ENCODE measurements at places on chromosomes 5 and 9. TPM values are rescaled to one million over a fixed set of nuclear protein-coding genes. Genes with fewer than 3 reads are reported as not detected.

The RASGEF1C gene
- not detected for total RNA-seq

The AGXT2 gene
- total RNA-seq, result not detected

The ADAMTS16 gene
- not detected for total RNA-seq

The ZCCHC7 gene
- total RNA-seq, result 20.9 TPM

- no peaks in the 10 kb centered on the region for H3K4me1 ChIP-seq
- no peak overlapping the region for H3K4me3 ChIP-seq
- DNase-seq, result no peak
- H3K27me3 ChIP-seq, result no peaks in the 10 kb centered on the region
- H3K36me3 ChIP-seq, result no peaks in the 10 kb centered on the region
Measured at GRCh38 chr9:116819116-116819515, 132.0 kb downstream of the TRIM32 start.

GRCh38 chr9:115673599-115673998, 480.0 kb upstream of the PAPPA start:
- H3K4me1 ChIP-seq, result no peaks in the 10 kb centered on the region
- no peak overlapping the region for H3K27ac ChIP-seq
- no peaks in the 10 kb centered on the region for H3K27me3 ChIP-seq
- DNase-seq, result no peak

- no peaks in the 10 kb centered on the region for H3K27me3 ChIP-seq
- H3K4me3 ChIP-seq, result no peak overlapping the region
- H3K4me1 ChIP-seq, result no peaks in the 10 kb centered on the region
- H3K27ac ChIP-seq, result no peak overlapping the region
Measured at GRCh38 chr9:74645007-74645639, 148.0 kb downstream of the RORB start.

DNA sequence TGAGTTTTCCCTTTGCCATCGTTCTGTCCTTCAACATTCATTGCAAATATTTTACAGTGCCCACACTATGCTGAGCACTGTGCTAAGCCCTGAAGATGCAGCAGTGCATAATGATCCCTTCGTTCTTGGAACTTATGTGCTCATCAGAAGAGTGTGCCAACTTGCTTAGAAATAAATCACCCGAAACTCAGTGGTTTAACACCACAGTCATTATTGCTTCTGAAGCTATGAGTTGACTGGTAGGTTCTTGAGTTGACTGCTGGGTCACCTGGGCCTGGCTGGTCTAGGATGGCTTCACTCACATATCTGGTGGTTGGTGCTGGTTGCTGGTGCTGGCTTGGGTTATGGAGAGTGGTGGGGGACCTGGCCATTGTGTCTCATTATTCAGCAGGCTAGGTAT, 20.9 kb downstream of the PCSK5 start:
- H3K36me3 ChIP-seq, result no peaks in the 10 kb centered on the region
- no peak overlapping the region for H3K27ac ChIP-seq
- H3K4me3 ChIP-seq, result no peak overlapping the region
- peaks cover 6% of the 10 kb centered on the region for H3K4me1 ChIP-seq

- no peak overlapping the region for H3K27ac ChIP-seq
- no peaks in the 10 kb centered on the region for H3K27me3 ChIP-seq
- H3K4me1 ChIP-seq, result no peaks in the 10 kb centered on the region
- no peak overlapping the region for H3K4me3 ChIP-seq
- DNase-seq, result no peak
Measured at GRCh38 chr9:93650448-93650847, 74.1 kb downstream of the PHF2 start.

The ACTBL2 gene
- total RNA-seq, result not detected

DNA sequence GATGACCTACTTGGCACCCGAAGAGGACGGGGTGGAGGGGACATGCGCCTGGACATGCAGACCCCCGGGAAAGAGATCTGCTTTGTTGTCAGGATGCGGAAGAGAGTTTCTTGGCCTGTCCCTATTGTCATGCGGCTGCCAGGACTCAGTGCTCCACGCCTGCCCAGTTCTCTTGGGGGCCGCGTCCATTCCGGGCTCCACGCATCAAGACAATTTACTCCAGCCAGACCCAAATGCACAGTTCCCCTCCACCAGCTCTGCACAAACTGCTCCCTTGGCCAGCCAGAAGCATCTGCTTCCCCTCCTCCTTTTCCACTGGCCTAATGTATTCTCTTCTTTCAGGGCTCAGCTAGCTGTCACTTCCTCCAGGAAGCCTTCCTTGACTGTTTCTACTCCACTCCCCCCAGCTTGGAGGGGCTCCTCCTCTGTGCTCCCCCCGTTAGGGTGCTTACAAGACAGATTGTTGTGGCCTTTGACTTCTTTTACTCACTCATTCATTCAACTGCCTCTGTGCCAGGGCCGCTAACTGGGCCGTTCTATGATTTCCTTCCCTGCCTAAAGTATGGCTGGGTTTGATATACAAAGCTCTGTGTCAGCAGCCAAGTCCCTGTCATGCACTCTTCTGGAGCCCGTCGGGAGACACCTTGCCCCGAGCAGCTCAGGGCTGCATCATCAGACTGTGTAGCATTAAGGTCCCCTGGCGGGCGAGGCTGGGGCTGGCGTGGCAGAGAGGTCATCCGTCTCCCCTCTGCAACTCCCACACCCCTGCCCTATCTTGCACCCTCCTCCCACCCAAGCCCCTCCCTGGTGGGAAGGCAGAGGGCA, 6.6 kb downstream of the FIBCD1 start:
- H3K27ac ChIP-seq, result no peak overlapping the region
- no peak for DNase-seq
- peaks cover 40% of the 10 kb centered on the region for H3K27me3 ChIP-seq
- H3K36me3 ChIP-seq, result peaks cover 3% of the 10 kb centered on the region

DNA sequence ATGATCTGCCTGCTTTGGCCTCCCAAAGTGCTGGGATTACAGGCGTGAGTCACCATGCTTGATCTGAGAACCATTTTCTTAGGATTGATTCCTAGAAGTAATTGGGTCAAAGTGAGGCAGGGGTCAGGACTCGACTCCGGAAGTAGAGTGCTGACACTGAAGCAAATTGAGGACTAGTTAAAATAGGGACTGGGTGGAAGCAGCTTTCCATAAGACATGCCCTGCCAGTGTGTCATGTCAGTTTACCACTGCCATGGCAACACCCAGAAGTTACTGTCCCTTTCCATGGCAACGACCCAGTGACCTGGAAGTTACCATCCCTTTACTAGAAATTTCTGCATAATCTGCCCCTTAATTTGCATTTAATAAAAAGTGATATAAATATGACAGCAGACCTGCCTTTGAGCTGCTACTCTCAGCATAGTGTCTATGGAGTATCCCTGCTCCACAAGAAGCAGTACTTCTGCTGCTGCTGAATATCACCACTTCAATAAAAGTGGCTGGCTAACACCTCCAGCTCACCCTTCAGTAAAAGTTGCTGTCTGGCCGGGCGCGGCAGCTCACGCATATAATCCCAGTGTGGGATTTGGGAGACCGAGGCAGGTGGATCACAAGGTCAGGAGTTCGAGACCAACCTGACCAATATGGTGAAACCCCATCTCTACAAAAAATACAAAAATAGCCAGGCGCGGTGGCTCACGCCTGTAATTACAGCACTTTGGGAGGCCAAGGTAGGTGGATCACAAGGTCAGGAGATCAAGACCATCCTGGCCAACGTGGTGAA, 47.8 kb upstream of the JADE2 start:
- no peak overlapping the region for H3K27ac ChIP-seq
- no peaks in the 10 kb centered on the region for H3K36me3 ChIP-seq
- H3K4me3 ChIP-seq, result no peak overlapping the region
- H3K4me1 ChIP-seq, result no peaks in the 10 kb centered on the region

DNA sequence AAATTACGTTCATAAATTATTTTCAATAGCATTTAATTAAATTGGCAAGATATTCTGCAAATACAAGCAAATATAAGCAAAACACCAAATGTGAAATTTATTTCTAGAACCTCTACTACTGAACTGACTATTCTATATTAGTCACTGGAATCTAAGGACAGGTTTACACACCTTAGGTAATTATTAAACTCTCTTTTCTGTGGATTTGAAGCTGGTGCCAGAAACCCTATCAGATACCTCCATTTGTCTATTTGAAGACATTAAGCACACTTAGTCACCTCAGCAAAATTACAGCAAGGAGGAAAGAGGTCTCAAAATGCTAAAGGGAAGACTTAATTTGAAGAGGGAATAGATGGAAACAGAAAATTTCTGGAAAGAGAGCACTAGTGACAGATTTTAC, 83.4 kb downstream of the CPLANE1 start:
- no peak for DNase-seq
- H3K4me3 ChIP-seq, result no peak overlapping the region
- no peak overlapping the region for H3K27ac ChIP-seq
- H3K36me3 ChIP-seq, result peaks cover 17% of the 10 kb centered on the region
- H3K27me3 ChIP-seq, result no peaks in the 10 kb centered on the region
- H3K4me1 ChIP-seq, result no peaks in the 10 kb centered on the region

The IGIP gene
- total RNA-seq, result 4.9 TPM

- no peak overlapping the region for H3K27ac ChIP-seq
- H3K4me3 ChIP-seq, result no peak overlapping the region
- DNase-seq, result no peak
- H3K36me3 ChIP-seq, result peaks cover 2% of the 10 kb centered on the region
- H3K27me3 ChIP-seq, result no peaks in the 10 kb centered on the region
Measured at GRCh38 chr5:10655161-10655971, 91.5 kb downstream of the ANKRD33B start.

The PCDHA7 gene
- not detected for total RNA-seq

The RANBP3L gene
- not detected for total RNA-seq

The IRX2 gene
- total RNA-seq, result not detected

- no peak overlapping the region for H3K4me3 ChIP-seq
- peaks cover 7% of the 10 kb centered on the region for H3K27me3 ChIP-seq
- peaks cover 8% of the 10 kb centered on the region for H3K4me1 ChIP-seq
- no peak for DNase-seq
Measured at GRCh38 chr9:20302197-20302596, 320.1 kb downstream of the MLLT3 start.

- H3K4me3 ChIP-seq, result no peak overlapping the region
- H3K4me1 ChIP-seq, result no peaks in the 10 kb centered on the region
- no peaks in the 10 kb centered on the region for H3K36me3 ChIP-seq
- DNase-seq, result no peak
- H3K27me3 ChIP-seq, result peaks cover 4% of the 10 kb centered on the region
Measured at GRCh38 chr5:14190194-14191164, 47.3 kb downstream of the TRIO start.

DNA sequence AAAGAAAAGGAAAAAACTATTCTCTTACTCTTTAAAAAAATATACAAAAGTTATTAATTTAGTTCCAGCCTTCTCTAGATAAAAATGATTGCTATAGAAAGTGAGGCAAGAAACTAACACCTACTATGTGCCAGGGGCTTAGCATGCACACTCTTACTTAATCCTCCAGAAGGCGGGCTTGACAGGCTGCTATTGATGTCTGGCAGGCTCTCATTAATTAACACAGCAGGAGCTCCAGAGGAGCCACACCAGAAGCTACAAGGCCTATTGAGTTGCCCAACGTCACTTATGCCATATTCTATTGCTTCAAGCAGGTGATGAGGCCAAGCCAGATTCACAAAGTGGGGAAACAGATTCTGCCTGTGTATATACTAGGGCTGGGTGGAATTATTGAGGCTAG, 54.6 kb upstream of the CLINT1 start:
- no peak overlapping the region for H3K27ac ChIP-seq
- peaks cover 3% of the 10 kb centered on the region for H3K27me3 ChIP-seq
- H3K4me1 ChIP-seq, result peaks cover 12% of the 10 kb centered on the region

DNA sequence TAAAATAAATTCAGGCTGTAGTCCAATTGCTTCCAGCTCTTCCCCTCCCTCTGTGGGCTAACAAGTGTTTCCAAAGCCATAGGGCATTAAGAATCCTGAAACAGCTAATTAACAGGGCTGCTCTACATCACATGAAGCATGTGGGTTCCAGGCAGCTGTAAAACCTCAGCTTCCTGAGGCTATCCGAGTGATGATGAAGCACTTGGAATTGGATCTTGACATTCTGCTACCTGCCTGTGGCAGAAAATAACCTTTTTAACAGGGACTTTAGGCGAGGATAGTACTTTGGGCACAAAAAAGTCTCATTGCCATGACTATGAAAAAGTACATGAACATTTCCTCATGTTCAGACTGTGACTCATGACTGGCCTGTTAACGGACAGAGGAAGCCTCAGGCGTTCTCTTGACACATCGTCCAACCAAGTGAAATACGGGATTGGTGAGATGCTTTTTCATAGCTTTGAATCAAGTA, 107.2 kb downstream of the PDE4D start:
- peaks cover 16% of the 10 kb centered on the region for H3K27me3 ChIP-seq
- H3K36me3 ChIP-seq, result no peaks in the 10 kb centered on the region
- H3K27ac ChIP-seq, result no peak overlapping the region
- DNase-seq, result no peak
- no peak overlapping the region for H3K4me3 ChIP-seq

GRCh38 chr9:135069558-135070197, 17.8 kb upstream of the OLFM1 start:
- DNase-seq, result no peak
- H3K4me3 ChIP-seq, result no peak overlapping the region
- no peaks in the 10 kb centered on the region for H3K36me3 ChIP-seq
- H3K27me3 ChIP-seq, result peaks cover 4% of the 10 kb centered on the region

The IFNA6 gene
- not detected for total RNA-seq

DNA sequence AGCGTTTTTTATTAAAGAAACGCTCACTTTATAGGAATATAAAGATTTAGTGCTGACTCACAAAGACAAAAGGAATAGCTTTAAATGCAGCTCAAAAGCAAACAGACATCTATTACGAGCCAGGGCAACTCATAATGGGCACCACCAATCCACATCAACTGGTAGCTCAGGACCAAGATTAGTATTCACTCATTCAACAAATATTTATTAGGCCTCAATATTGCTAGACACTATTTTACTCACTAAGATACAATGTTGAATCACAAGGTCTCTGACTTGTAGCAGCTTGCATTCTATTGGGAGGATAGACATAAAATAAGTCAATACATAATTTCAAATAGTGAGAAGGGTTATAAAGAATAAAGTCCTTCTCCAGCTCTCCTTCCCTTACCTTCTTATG, 8.0 kb upstream of the MAN2A1 start:
- H3K4me1 ChIP-seq, result no peaks in the 10 kb centered on the region
- peaks cover 14% of the 10 kb centered on the region for H3K27me3 ChIP-seq
- H3K4me3 ChIP-seq, result no peak overlapping the region
- no peaks in the 10 kb centered on the region for H3K36me3 ChIP-seq

DNA sequence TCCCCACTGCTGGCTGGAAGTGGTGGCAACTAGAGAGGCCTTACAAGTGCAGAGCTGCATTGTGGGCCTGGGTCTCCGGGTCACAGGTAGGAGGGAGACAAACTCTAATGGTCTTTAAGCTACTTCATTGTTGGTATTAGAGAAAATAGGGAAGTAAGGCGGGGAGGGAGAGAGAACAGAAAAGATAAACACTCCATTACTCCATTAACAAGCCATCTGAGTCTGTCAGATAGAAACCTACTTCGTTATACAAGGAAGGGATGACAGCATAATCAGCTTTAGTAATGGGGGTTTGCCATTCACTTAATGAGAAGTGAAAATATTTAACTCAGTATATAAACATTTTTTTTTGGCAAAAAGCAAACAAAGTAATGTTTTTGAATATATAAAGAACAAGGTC, 107.4 kb downstream of the TLE1 start:
- DNase-seq, result no peak
- no peak overlapping the region for H3K27ac ChIP-seq
- H3K36me3 ChIP-seq, result no peaks in the 10 kb centered on the region
- no peaks in the 10 kb centered on the region for H3K27me3 ChIP-seq
- H3K4me1 ChIP-seq, result no peaks in the 10 kb centered on the region
- H3K4me3 ChIP-seq, result no peak overlapping the region

GRCh38 chr9:137727716-137728115, 108.9 kb downstream of the EHMT1 start:
- DNase-seq, result no peak
- H3K4me3 ChIP-seq, result no peak overlapping the region
- peaks cover 27% of the 10 kb centered on the region for H3K4me1 ChIP-seq
- no peak overlapping the region for H3K27ac ChIP-seq
- peaks cover 89% of the 10 kb centered on the region for H3K36me3 ChIP-seq
- H3K27me3 ChIP-seq, result no peaks in the 10 kb centered on the region

The AIF1L gene
- 0.30 TPM for total RNA-seq
